ENCODE measurements at places on chromosomes 2 and 18.

DNA sequence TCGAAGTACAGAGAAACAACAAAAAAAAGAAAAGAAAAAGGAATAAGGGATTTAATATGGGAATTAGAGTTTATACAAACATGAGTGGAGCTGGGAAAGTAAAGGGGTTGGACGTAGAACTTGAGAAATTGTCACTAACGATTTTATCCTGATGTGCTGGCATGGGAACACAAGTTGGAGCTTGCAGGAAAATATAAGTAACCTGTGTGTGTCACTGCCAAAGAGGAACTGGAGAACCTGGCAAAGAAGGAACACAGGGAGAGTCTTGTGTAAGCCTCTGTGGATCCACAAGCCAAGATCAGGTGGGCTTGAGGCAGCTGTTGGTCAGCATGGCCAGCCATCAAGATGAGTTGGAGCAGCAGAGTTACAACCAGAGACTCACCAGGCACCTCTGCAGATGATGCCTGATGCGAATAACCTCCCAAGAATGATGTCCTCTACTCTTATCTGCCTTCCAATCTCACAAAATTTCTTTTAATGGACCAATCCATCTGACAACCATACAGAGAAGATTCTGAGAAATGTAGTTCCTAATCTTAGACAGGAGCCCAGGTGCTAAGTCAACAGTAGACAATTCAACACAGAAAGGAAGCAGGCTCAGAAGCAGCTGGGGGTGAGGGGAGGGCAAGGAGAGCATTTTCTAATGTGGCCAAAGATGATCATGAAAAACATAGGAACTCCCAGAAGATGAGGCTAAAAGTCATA lies 77.0 kb upstream of the SPOPL start:
- no peak for DNase-seq

GRCh38 chr2:155054712-155055111 lies 356.2 kb downstream of the KCNJ3 start:
- no peak for DNase-seq

- DNase-seq = no peak
Measured at GRCh38 chr2:136107051-136108033, 10.6 kb downstream of the CXCR4 start.

DNA sequence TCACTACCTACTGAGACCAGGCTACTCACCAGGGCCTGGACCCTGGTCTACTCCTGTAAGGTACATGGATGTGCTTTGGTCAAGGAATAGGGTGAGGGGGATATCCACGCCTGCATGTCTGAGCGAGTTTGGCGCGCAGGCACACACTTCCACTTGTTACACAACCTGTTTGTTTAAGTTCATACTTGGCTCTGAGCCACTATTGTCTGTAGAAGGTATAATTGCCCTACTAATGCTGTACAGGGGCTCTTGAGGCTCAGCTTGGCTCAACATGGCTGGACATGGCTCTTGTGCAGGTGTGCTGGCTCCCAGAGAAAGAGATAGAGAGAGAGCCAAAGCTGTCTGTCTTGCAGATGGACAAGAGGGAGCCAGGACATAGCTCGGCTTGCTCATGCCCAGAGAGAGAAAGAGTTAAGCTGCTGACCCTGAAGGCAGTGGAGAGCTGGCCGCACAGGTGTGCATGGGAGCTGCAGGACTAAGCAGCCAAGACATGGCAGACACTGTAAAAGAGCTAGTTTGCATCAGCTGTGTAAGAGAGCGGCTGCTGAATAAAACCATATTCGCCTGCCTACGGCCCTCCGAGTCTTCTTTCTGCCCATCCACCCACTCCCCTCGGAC lies 35.2 kb downstream of the NPPC start:
- DNase-seq = no peak

- DNase-seq = no peak
Measured at GRCh38 chr2:187615902-187616301, 61.7 kb upstream of the TFPI start.

- no peak for DNase-seq
Measured at GRCh38 chr2:204340511-204340910, 204.8 kb upstream of the PARD3B start.

Measured in NCI-H187 treated with DMSO at 0.1 percent for 48 hours (cell line).